ENCODE measurements at places on chromosomes 2 and 18.

GRCh38 chr2:50178050-50178449 is 853.9 kb downstream of the NRXN1 start:
- no peak for DNase-seq

DNA sequence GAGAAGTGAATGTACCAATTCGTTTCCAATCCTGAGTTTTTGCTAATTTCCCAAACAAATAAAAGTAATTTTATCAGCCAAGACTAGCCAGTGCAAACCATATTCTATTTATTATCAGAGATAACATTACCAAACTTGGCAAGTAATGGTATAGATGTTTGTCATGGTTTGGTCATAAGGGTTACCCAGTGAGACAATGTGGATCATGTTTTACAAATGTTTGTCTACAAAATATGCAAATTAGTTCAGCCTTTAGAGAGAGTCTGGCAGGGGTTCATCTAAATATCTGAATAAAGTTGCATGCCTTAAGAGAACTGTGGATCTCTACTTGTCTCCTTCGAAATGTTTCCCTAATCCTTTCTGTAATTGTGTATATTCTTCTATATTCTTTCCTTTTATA is 152.2 kb downstream of the KCNH7 start:
- DNase-seq: no peak

GRCh38 chr18:44915213-44915612 is 234.5 kb downstream of the SETBP1 start:
- no peak for DNase-seq

- no peak for DNase-seq
Measured at GRCh38 chr2:67600222-67600871, 203.2 kb downstream of the ETAA1 start.

DNA sequence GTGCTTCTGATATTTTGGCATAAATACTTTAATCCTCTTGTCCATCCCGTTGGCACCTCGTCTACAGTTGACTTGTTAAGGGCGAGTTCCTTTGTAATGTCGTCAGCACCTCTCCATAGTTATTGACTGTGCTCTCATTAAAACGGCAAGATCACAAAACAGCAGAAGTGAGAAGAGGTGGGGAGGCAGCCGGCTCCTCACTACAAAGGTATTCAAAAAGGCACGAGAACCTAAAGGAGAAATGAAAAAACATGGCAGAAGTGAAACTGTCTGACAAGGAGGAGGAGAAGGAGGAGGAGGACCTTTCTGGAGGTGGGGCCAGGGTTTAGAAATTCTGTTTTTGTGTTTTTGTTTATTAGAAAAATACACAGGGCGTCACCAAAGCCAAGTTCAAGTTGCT is 235.6 kb downstream of the BCL11A start:
- no peak for DNase-seq

GRCh38 chr2:147712051-147712450 is 132.8 kb upstream of the ACVR2A start:
- DNase-seq: no peak

All from caudate nucleus (tissue), 63 donors.